Fibroblast of skin of left quadriceps (primary cell): ENCODE measurements at places on chromosomes 3 and 15.
A peak's percentile ranks its signal among the peaks of the same experiment; 100 is the strongest.

DNA sequence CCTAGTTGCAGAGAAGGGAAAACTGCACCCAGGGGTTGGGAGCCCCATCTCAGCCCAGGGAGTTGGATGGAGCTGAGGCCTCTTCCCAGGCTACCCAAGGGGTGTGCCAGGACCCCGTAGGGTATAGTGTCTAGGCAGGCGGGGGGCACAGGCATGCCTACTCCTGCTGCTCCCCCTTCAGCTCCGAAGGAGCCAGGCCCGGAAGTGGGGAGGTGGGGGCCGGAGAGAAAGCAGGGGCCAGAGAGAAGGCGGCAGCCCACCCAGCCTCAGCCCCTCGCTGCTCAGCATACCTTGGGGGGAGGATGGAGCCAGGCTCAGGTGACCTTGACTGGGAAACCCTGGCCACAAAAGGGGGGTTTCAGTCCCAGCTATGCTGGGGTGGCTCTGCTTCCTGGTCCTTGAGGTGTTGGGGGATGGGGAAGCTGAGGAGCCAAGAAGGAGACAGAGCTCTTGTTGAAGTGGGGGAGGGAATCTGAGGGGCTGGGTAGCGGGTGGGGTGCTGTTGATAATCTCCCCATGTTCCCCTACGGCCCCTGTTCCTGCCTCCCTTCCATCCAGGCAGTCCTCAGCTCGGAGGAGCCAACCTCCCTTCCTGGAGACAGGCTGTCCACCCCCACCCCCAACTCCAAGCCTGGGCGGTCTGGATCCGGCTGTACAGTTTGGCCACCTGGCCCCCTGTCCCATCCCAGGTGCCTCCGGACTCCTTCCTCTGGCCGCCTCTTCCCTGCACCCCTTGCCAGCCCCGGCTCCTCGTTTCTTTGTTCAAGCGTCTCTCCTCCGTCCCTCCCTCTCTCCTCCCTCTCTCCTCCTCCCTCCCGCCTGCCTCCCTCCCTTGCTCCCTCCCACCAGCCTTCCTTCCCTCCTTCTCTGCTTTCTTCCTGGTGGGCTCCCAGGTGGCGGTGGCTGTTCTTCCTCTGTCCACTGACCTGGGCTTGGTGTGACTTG, 1.7 kb downstream of the SEMA3F start:
- DNase-seq = no peak

DNA sequence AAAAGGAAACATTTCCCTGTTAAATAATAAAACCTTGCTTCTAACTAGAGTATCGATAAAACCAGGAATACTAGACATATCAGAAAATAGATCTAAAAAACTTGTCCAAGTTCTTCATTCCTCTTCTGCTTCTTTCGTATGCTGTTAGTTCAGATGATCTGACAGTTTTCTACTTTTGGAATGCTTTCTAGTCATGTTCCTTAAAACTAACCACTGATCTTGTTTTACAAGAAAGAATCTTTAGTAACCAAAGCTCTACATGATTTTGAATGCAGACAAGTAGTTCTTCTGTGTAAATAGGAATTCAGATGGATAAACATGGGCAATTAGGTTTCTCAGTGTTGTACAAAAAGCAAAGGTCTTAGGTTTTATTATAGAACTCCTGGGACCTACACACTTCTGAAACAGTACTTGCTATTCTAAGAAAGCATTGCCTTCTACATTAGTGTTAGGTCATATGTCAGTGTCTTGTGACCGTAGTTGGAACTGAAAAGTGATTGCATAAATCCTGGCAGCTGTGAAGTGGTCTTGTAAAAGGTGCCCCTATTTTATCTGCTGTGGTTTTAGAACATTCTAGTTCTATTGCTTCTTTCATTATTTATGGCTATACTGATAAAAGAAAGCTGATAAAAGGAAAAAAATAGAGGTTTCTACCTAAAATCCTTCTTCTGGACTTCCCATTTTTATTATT, 40.7 kb downstream of the SNRK start:
- no peak for DNase-seq

DNA sequence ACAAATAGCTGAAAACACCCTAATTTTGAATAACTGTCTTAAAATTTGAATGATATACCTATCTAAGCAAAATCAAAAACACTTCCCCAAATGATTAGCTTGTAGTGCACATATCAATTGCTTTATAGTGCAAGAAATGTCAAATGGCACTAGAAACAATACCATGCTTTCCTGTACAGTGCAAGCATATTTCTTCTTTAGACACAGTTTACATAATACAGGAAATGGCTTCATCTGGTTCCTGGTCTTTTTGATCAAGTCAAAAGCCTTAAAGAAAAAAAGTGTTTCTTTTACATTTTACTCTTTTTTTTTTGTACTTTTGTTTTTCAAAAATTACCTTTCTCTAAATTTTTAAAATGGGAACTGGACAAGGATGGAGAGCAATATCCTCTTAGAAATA, 352.1 kb downstream of the MECOM start:
- no peak for DNase-seq

- DNase-seq = no peak
Observed at GRCh38 chr15:41367418-41367817, 34.7 kb downstream of the NUSAP1 start.

- DNase-seq = no peak
Observed at GRCh38 chr3:150926328-150926727, 21.1 kb upstream of the MINDY4B start.

DNA sequence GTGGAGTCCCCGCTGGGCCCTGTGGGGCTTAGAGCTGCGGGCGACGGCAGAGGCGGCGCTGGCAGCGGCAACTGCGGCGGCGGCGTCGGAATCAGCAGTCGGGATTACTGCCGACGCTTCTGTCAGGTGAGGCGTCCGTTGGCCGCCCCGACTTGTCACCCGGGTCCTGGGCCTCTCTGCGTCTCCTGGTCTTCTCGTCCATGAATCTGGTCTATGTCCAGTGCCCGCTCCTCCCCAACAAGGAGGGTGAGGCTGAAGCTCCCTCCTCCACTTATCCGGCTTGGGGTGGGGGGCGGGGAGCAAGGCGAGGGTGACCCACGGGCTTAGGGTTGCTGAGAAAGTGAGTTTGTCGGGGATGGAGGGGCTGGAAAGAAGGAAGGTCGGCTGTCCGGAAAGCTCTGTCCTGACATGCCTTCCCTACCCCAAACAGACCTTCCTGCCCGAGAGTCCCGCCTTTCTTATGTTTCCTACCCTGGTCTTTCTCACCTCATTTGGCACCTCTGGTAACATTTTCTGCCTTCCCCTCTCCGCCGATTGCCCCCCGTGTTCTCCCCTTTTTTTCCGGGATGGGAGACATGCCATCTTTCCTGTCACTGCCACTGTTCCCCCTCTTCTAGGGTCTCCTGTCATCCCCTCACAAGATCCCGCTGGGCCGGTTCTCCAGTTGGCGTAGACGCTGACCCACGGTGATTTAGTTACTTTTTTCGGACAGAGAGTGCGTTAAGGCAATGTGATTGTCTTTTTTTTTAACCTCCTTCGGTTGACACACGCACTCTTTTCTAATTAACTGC, 520 bp downstream of the ZNF654 start:
- no peak for DNase-seq

DNA sequence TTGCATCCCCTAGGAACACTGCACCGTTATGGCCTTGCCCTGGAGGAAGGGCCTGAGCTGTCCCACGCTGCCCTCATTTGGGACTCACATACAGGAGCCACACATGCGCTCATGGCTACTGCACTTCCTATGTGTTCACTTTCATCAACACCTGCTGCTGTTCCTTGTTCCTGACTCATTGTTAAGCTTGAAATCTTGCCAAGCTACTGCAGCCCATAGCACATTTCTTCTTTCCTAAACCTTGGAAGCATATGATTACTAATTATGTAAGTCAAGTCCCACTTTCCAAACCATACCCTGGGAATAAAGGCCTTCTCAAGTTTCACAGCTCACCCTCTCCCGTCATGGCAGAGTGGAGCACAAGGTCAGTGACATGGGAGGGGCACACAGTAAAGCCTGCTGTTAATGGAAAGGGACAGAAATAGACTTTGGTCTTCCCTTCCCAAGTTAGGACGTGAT, 307.9 kb downstream of the CLSTN2 start:
- no peak for DNase-seq

DNA sequence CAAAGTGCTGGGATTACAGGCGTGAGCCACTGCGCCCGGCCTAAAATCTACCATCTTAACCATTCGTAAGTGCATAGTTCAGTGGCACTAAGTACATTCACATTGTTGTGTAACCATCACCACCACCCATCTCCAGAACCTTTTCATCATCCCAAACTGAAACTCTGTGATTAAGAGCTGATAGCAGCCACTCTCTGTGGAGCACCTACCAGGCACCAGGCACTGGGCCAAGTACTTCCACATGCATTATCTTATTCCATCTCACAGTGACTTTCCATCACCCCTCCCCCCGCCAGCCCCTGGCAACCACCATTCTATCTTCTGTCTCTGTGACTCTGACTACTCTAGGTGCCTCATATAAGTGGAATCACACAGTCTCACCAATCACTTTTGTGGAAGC, 2.3 kb upstream of the INSYN1 start:
- DNase-seq = no peak

DNA sequence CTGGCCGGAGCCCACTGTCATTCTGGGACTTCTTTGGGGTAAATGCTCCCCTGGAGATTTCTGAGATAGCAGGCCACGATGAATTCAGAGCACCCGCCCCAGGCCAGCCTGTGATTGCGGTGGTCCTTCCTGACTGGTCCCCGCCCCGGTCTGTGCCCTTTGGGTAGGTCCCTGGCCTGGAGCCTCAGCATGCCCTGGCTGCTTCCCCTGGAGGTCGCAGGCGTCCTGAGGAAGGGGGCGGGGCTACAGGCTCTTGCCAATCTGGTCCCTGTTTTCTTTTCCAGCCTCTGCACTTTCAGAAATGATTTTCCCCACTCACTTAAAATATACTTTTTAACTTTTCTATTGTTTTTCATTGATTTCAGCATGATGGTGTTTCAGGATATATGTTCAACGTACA, 250.2 kb upstream of the ATP10A start:
- DNase-seq = no peak

DNA sequence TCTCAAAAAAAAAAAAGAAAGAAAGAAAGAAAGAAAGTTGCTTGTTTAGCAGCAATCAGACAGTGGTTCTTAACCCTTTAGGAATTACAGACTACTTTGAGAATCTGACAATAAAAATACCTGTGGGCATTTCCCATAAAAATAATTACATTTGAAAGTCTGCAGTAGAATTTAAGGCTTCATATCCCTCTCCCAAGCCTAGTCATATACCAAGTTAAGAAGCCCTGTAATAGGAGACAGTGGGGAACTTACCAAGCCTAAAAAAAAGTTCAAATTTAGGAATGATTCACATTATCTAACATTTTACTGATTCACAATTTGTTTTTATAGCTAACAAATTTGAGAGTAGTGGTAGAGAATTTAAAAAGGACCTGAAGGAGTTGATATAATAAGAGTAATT, 47.5 kb downstream of the LRRFIP2 start:
- DNase-seq = no peak

DNA sequence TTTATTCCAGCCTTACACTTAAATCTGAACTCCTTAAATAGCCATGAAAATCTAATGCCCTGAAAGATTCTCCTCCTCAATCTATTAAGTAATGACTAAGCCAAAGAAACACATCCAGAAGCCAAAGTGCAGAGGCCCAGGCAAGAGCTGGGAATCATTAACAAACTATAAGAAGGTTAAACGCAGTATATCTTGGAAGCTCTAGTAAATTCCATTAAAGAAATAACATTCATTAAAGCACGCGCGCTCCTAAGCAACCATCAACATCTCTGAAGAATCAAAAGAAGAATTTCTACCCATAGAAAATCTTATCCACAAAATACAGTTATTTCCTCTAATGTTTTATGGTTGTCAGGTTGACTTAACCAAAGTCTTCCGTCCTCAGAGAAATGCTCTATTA, 29.5 kb downstream of the MB21D2 start:
- DNase-seq = no peak

DNA sequence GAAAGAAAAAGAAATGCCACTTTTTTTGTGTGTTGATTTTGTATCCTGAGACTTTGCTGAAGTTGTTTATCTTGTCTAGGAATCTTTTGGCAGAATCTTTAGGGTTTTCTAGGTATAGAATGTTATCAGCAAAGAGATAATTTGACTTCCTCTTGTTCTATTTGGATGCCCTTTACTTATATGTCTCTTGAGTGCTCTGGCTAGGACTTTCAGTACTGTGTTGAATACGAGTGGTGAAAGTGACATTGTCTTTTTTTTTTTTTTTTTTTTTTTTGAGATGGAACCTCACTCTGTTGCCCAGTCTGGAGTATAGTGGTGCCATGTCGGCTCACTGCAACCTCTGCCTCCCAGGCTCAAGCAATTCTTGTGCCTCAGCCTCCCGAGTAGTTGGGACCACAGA, 64.7 kb upstream of the NPHP3 start:
- DNase-seq = no peak

DNA sequence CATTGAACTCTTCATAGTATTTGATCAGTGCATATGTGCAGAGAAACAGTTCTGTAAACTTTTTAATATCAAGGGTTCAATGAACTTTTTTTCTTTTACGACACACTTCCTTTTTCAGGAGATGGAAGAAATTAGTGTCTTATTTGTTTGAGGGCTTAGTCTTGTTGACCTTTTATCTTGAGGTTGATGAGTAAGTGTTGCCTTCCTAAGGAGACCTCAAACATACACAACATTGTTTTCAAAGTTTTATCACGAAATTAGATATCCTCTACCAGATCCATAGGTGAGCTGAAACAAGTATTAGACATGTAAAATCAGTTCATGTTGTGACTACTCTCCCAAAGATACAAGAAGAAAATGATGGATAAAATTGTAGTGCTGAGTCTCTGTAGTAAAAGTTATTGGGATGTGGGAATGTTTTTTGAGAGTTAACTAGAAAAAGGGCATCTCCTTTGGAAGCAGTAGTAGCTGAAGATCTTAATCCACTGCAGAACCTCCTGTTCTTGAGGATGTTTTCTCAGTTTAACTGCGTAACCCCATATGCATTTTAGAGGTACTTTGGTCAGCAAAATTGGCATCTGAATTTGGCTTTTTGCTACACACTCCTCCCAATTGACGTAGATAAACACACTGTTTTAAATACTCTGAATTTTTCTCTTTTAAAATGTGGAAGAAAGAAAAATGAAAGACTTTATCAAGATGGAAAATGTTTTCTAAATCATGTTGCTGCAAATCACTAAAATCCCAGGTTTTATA, 116.8 kb downstream of the GALK2 start:
- no peak for DNase-seq

DNA sequence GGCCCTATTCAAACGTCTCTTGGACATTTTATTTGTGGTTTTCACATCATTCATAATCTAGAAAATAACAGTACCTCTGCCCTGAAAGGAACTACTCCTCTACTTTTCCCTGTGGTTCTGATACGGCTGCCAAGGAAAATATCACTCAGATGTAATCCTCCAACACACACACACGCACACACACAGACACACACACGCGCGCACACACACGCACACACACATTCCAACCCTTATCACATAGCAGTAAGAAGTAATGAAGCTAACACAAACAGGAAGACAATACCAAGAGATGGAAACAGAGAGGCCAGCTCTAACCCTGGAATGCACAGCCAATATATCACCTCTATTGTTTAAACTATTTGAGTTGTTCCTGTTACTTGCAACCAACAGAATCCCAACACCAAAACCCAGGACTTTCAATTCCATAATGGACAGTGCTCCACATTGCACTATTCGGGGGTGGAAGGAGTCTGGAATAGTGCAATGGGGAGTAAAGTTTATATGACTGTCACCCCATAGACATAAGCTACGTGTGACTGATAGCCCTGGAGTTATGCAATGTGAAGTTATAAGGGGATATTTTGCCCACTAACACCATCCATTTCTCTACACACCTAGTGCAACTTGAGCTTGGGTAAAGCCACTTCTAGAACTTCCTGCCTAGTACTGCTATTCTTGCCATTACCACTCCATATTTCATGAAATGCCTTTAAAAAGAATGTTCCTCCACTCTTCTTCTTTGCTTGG, 71.3 kb upstream of the FNDC3B start:
- peak; percentile 71 for DNase-seq
